SK-N-SH (cell line): ENCODE measurements at places on chromosomes 6 and 20.
A peak's percentile ranks its signal among the peaks of the same experiment; 100 is the strongest.

DNA sequence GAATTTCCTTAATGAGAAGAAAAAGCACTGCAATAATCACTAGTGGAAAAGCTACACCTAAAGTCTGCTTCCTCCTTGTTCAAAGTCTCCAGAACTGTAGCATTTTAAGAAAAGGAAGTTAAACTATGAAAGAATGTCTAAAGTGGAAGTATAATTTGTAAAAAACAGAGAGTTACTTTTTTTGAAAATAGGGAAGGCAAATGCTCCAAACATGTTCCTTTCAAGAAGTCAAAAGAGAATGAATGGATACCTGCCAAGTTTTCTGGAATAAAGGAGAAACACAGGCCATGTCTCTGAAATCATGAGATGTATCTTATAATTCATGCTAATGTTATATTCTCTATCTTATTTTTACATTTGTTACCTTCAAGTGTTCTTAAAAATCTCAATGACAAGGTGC, 60.7 kb upstream of the ADGRG6 start:
- no peaks in the 10 kb centered on the region for H3K27me3 ChIP-seq
- H3K4me1 ChIP-seq = no peaks in the 10 kb centered on the region
- H3K36me3 ChIP-seq = no peaks in the 10 kb centered on the region
- DNase-seq = no peak

- H3K36me3 ChIP-seq = no peaks in the 10 kb centered on the region
- no peak overlapping the region for H3K27ac ChIP-seq
- H3K4me1 ChIP-seq = peaks cover 12% of the 10 kb centered on the region; the same call in 1 of the 2 replicates
- H3K27me3 ChIP-seq = no peaks in the 10 kb centered on the region
These were observed 44.0 kb downstream of the SSR1 start for GRCh38 chr6:7268816-7269555.

- no peak overlapping the region for H3K4me3 ChIP-seq
- peak; percentile 31 for DNase-seq
- H3K36me3 ChIP-seq = no peaks in the 10 kb centered on the region
- peak overlapping the region; percentile 55 for H3K27ac ChIP-seq
These were observed 42.5 kb downstream of the LY86 start for GRCh38 chr6:6631053-6631452.

- no peaks in the 10 kb centered on the region for H3K36me3 ChIP-seq
- H3K4me1 ChIP-seq = peaks cover 13% of the 10 kb centered on the region
- no peak overlapping the region for H3K4me3 ChIP-seq
- no peak overlapping the region for H3K27ac ChIP-seq
These were observed 55.0 kb downstream of the KIF13A start for GRCh38 chr6:17932330-17932852.

DNA sequence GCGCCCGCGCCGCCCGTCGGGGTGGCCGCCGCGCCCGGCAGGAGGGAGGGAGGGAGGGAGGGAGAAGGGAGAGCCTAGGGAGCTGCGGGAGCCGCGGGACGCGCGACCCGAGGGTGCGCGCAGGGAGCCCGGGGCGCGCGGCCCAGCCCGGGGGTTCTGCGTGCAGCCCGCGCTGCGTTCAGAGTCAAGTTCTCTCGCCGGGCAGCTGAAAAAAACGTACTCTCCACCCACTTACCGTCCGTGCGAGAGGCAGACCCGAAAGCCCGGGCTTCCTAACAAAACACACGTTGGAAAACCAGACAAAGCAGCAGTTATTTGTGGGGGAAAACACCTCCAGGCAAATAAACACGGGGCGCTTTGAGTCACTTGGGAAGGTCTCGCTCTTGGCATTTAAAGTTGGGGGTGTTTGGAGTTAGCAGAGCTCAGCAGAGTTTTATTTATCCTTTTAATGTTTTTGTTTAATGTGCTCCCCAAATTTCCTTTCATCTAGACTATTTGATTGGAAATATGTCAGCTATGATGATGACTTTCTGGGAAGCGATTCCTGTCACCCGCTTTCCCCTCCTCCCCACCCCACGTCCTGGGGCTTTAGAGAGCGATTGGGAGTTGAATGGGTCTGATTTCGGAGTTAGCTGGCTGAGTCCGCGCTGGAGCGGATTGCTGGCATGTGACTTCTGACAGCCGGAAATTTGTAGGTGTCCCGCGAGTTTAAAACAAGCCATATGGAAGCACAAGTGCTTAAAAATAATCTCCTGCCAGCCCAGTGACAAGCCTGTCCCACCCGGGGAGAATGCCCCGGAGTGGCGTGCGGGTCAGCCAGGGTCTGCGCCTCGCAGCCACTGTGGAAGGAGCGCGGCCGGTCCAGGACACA, 1.1 kb downstream of the ESR1 start:
- no peaks in the 10 kb centered on the region for H3K36me3 ChIP-seq
- H3K27ac ChIP-seq = no peak overlapping the region
- peak; percentile 28 for DNase-seq
- peaks cover 37% of the 10 kb centered on the region for H3K27me3 ChIP-seq
- H3K4me1 ChIP-seq = no peaks in the 10 kb centered on the region

DNA sequence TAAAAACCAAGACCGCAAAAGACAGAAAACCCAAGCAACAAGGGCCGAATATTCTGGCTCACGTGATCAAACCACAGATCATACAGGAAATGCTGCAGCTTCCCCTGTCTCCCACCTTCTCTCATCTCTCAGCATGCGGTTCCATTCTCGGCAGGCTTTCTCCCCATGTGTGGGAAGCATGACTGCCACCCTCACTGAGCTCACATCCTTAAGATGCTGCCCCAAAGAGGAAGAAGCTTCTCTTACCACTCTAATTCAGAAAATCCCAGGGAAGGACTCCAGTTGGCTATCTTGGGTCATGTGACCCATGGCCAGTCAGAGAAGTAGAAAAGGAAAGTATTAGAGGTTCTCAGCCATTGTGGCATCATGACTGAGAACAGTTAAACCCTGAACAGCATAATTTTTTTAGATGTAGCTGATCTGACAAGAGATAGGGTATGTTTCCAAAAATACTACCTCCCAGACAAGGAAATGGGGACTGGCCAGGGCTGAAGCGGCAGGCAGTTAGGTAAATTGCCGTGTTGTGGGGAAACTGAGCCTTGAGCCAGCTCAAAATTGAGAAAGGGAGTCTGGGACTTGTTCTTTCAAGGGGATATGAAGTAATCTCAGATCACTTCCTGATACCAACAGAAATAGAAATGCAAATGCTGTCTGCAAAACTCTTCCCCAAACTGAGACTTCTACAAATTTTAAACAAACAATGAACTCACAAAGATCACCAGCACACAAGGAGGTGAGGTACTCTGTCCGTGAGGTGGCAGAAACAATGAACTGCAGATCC, 37.1 kb upstream of the GRM4 start:
- H3K27me3 ChIP-seq = no peaks in the 10 kb centered on the region
- H3K36me3 ChIP-seq = no peaks in the 10 kb centered on the region
- DNase-seq = no peak
- H3K4me1 ChIP-seq = no peaks in the 10 kb centered on the region

- no peaks in the 10 kb centered on the region for H3K27me3 ChIP-seq
- peaks cover 9% of the 10 kb centered on the region; the same call in 1 of the 2 replicates for H3K4me1 ChIP-seq
- no peak for DNase-seq
- no peak overlapping the region for H3K4me3 ChIP-seq
These were observed 34.6 kb downstream of the PANK2 start for GRCh38 chr20:3923818-3924217.

- H3K4me1 ChIP-seq = peaks cover 18% of the 10 kb centered on the region
- H3K4me3 ChIP-seq = no peak overlapping the region
- peak overlapping the region; percentile 48; the same call in 1 of the 2 replicates for H3K27ac ChIP-seq
These were observed 272.0 kb downstream of the ARID1B start for GRCh38 chr6:157049133-157049532.

- no peak overlapping the region for H3K4me3 ChIP-seq
- DNase-seq = no peak
- H3K27ac ChIP-seq = no peak overlapping the region
- no peaks in the 10 kb centered on the region for H3K36me3 ChIP-seq
These were observed 29.2 kb downstream of the ISM1 start for GRCh38 chr20:13250251-13250650.

- H3K27ac ChIP-seq = no peak overlapping the region
- DNase-seq = no peak
- no peak overlapping the region for H3K4me3 ChIP-seq
- peaks cover 5% of the 10 kb centered on the region for H3K4me1 ChIP-seq
These were observed 162.3 kb upstream of the ZNF217 start for GRCh38 chr20:53755733-53756531.

GRCh38 chr20:49323622-49324238, 45.9 kb upstream of the ZNFX1 start:
- H3K4me1 ChIP-seq = peaks cover 8% of the 10 kb centered on the region; the same call in 1 of the 2 replicates
- no peaks in the 10 kb centered on the region for H3K36me3 ChIP-seq
- peak; percentile 41 for DNase-seq
- no peak overlapping the region for H3K4me3 ChIP-seq
- no peak overlapping the region for H3K27ac ChIP-seq

DNA sequence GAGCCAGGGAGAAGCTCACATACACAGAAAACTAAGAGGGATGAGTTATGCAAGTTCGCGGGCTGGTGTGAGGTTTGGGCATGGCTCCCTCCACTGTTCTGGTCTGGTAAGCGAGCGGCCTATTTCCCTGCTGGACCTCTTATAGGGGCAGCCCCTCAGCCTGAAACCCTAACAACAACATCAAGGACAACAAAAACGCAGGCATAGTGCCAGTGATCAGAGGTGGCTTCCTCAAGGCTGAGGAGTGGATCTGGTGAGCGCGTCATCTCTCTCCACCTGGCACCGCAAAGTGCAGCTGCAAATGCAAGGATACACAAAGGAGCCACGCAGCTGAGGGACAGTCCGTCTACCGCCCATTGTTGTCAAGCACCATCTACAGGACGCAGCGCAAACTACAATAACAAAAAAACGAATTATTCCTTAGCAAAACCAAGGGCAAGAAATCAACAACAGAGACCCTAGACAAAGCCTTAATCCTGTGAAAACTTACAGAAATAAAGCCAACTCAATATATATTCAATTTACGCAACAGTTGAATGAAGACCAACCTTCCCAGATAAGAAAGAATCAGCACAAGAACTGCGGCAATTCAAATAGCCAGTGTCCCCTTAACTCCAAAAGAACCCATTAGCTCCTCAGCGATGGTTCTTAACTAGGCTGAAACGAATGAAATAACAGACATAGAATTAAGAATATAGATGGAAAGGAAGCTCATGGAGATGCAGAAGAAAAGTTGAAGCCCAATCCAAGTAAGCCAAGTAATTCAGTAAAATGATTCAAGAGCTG, 9.2 kb upstream of the DEFB110 start:
- no peaks in the 10 kb centered on the region for H3K27me3 ChIP-seq
- H3K27ac ChIP-seq = no peak overlapping the region
- no peaks in the 10 kb centered on the region; the same call in 1 of the 2 replicates for H3K4me1 ChIP-seq
- DNase-seq = peak; percentile 34

- H3K36me3 ChIP-seq = no peaks in the 10 kb centered on the region
- no peak overlapping the region for H3K4me3 ChIP-seq
- no peak overlapping the region for H3K27ac ChIP-seq
- no peaks in the 10 kb centered on the region for H3K4me1 ChIP-seq
- 0 out of 2 replicates have a peak, but pooled peaks cover 3% of the 10 kb centered on the region for H3K27me3 ChIP-seq
- DNase-seq = peak; percentile 47
These were observed 35.3 kb upstream of the PTGIS start for GRCh38 chr20:49603209-49603627.
